CD4-positive, alpha-beta T cell treated with Interleukin-17A for 4 hours (primary cell): ENCODE measurements at places on chromosomes 12 and 14.

DNA sequence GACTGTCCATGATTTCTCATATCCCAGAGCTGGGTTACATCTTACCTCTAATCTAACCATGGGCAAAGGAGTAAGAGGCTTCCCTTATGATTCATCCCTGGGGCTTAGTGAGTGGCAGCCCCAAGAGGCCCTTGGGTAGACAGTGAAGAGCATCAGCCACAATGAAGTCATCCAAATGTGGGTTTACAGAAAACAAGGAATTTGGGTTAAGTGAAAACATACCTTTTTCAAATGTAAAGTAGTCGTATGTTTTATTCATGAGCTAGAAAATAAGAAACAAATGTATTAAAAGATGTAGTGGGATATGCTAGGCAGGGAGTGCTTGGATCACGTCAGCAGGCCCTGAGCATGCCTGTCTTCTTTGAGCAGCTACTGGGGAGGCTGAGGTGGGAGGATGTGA, 54.0 kb upstream of the ELK3 start:
- DNase-seq = peak; percentile 18

DNA sequence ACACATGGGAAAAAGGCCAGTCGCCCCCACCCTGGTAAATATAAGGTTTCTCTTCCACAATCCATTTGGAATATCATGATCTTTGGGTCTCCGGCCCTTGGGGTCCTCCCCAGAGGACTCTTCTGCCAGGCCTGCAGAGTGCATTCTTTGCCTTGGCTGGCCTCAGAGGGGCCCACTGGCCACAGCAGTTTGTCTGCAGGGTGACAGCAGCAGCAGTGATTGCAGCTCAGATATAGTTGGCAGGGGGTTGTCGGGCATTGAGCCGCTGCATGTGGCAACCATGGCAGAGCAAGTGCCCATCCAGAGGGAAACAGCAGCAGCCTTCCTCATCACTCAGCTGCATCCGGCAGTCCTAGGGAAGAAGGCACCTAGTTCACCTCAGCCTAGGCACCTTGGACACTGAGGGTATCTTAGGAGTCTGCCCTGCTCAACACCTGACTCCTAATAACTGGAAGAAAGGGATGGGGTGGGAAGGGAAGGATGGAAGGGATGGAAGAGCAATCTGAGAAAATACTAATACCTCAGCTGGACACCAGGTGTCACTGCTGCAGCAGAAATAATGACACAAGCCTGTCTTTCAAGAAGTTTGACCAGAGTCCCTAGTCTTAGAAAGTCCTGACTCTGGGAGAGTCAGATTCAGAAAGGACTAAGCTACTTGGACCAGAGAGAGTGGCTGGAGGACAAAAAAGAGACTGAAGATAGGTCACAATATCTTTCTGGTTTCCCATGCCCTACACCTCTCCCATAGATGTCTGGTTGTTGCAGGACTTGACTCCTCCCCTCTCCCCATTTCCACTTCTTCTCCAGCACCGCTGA, 8.9 kb downstream of the AJUBA start:
- peak; percentile 67 for DNase-seq

DNA sequence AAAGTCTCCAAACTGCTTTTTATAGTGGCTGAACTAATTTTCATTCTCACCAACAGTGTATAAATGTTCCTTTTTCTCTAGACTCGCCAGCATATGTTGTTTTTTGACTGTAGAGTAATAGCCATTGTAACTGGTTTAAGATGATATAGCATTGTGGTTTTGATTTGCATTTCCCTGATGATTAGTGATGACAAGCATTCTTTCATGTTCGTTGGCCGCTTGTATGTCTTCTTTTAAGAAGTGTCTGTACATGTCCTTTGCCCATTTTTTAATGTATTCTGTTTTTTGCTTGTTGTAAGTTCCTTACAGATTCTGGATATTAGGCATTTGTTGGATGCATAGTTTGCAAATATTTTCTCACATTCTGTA, 404.9 kb downstream of the FLRT2 start:
- no peak for DNase-seq

GRCh38 chr14:96016501-96017160, 22.5 kb upstream of the C14orf132 start:
- DNase-seq = no peak

- DNase-seq = no peak
Observed at GRCh38 chr12:50545213-50545612, 40.4 kb downstream of the DIP2B start.

DNA sequence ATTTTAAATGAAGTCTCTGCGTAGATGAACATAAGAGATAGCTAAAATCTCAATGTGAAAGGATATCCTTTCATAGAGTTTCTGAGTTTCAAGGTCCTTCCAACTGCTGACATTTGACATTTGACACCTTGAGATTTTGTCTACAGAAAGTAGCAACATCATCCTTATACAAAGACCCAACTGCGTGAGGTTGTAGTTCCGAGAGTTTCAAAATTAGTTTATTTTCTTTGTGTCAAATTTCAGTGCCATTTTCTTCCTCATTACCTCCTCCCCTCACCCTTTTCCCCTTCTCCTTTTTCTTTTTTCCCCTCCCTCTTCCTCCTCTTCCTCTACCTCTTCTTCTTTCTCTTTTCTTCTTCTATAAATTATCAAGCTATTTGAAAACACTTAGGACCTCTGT, 26.9 kb upstream of the BATF start:
- no peak for DNase-seq

- DNase-seq = no peak
Observed at GRCh38 chr14:54985156-54985555, 41.7 kb downstream of the WDHD1 start.

- DNase-seq = peak; percentile 78
Observed at GRCh38 chr14:103057372-103058163, at the start of gene CDC42BPB. Gene CDC42BPB (minus strand): TSS chr14:103057549. CDS start chr14:103057173, 376 bp downstream.

DNA sequence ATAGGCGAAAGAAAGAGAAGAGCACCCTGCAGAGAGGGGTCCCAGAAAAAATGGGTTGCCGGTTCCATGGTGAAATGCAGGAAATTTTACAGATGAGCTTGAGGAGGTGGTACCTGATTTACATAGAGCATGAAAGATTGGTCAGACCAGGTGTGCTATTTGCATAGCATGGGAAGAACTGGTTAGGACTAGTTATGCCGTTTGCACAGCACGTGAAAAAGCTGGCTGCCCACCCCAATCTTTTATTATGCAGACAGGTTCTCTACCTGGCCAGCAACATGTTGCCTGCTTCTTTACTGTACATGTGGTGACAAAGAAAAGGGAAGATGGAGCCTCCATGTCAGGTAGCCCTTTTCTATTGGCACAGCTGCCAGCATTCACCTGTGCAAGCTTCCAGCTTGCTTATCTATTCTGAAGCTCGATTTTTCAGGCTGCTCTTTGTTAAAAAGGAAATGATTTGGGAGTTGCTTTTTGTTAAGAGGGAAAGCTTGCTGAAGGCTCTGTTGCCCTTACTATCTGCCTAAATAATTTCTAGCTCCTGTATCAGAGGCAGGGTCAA, 62.9 kb upstream of the ELK3 start:
- no peak for DNase-seq

DNA sequence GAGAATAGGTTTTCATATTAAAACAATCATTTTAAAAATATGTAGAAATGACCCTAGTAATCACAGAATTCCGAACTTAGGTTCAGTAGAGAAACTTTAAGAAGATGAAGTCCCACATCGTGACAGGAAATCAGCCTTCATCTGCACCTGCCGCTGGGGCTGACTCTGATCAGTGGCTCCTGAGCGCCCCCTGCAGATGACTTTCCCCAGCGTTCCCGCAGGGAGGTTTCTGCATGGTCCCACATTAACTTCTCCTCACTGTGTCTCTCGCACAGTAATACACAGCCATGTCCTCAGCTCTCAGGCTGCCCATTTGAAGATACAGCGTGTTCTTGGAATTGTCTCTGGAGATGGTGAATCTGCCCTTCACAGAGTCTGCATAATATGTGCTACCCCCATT, 1131.1 kb downstream of the TMEM121 start:
- peak; percentile 82 for DNase-seq

DNA sequence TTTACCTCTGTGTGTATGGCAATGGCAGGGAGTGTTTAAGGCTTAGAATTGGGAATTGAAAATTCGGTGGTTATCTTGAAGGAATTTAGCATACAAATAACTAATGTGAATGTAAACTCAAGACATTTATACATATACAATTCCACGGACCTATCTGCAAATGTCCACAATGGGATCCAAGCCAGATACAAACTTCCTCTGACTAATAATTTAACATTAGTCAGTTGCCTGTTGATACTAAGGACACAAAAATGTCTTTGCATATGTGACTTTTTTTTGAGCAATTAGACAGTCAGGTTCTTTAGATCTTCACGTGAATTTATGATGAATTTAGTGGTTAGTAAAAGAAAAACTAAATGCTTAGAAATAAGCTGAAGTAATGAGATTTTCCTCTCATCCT, 40.5 kb downstream of the ESR2 start:
- DNase-seq = no peak

DNA sequence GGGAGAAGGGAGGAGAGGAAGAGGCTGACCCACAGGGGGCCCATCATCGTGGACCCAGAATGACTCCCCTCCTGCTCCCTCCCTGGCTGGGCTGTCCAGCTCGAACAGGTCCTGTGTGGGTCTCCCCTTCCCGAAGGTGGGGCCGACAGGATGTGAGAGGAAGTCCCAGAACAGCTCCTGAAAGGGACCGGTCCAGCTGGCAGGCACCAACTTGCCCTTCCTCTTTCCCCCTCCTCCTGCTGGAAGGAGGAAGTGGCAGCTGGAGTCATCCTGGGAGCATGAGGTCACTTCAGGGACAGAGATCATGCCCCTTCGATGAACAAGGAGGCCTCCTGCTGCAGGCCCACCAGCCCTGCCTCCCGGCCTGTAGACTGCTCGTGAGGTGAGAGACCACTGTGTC, 35.0 kb upstream of the BEGAIN start:
- no peak for DNase-seq

GRCh38 chr12:124505001-124505818, 62.2 kb downstream of the NCOR2 start:
- no peak for DNase-seq

DNA sequence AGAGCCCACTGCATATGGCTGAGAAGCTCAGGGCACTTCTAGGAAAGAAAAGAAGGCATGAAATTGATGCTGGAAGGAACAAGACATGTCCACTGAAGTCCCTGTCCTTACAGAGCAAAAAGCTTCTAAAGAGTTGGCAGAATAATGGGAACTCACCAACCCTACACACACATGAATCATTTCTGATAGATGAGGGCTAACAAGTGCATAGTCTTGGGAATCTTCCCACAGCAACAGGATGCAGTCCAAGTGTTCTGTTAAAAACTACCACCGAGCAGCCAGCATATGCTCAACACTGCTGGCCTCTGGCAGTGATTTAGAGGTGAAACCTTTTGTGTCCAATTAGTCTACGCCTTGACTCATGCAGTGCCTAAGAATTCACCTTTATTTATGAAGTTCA, 44.8 kb downstream of the RHOJ start:
- no peak for DNase-seq

DNA sequence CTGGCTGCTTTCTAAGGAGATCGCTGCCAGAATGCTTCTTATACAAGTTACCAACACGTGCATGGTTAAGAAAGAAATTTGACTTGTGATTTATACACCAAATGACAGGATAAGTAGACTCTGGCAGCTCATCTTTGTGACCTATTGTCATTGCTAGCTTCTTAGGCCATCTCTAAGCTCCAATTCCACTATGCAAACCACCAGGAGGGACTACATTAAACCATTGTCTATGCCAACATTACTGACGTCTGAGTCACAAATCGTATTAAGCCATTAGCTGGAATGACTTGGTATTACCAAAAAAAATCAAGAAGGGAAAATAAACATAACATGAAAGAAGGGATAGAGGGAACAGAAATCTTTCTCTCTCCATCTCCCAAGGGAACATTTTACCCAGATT, 15.8 kb upstream of the VPS33A start:
- DNase-seq = no peak

DNA sequence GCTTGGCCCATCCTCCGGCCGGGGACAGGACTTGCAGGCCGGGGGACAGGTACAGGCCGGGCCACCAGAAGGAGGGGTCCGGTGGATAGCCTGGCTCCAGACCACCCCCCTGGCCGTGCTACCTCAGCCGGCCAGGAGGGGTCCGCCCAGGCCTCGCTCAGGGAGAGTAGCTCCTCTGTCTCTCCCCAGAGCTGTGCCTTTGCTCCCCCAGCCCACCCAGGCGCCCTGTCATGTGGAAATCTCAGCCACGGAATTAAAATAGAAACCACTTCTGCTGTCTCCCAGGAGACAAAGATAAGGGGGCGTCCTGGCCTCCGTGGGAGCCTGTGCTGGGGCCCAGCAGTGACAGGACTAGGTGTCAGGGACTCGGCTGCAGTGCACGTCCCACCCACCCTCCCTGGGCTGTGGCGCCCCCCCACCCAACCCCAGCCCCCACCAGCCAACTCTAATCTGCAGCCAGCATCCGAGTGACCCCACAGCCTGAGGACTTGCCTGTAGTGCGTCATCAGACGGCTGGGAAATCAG, 3.3 kb upstream of the CRIP2 start:
- DNase-seq = no peak

- no peak for DNase-seq
Observed at GRCh38 chr12:59494617-59495016, 101.2 kb upstream of the SLC16A7 start.

- DNase-seq = no peak
Observed at GRCh38 chr14:95267306-95267705, 52.4 kb downstream of the CLMN start.

DNA sequence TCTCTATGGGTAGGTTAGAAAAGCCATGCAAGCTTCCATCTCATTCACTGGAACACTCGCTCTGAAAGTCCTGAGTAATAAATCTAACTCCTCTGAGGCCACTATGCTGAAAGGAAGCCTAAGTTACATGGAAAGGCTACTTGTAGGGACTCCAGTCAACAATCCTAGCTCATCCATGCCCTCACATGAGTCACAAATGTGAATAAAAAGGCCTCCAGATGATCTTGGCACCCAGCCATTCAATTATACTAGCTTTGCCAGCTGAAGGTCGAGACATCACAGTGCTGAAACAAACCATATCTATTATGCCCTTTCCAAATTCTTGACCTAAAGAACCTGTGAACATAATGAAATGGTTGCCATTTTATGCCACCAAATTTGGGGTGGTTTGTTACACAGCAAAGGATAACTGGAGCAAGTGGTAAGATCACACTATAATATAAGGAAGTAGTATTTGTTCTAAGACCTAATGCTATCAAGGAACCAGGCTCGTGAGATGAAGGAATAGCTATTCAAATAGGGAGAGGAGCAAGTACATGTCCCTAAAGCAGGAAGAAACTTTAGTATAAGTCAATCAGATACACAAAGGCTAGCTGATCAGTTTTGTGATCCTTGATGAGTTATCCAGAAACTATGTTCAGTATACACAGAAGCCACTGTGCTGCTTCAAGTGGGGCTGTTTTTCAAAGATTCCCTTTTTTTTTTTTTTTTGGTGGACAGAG, 142.1 kb downstream of the MED13L start:
- DNase-seq = no peak

GRCh38 chr12:22234561-22234960, 99.9 kb downstream of the ST8SIA1 start:
- no peak for DNase-seq

GRCh38 chr14:79412822-79413221, 798.5 kb downstream of the DIO2 start:
- no peak for DNase-seq

GRCh38 chr14:79543967-79544697, 667.2 kb downstream of the DIO2 start:
- no peak for DNase-seq
